ENCODE measurements at places on chromosomes 7 and 10.

DNA sequence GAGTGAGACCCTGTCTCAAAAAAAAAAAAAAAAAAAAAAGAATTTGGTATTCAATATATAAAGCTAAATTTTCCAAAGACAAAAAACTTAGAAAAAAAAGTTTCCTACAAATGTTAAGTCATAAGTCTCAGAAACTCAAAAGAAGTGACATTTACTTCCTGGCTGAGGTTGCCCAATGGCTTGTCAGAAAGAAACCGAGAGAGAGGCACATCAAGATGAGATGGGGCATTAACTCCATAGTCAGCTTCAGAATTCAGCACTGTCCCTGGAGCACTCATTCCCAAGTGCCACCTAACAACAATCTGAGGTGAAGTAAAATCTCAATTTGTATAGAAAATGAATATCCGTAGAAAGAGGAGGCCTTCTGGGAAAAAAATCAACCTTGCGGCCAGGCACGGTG lies 6.8 kb upstream of the SPOCK2 start:
- DNase-seq: no peak

DNA sequence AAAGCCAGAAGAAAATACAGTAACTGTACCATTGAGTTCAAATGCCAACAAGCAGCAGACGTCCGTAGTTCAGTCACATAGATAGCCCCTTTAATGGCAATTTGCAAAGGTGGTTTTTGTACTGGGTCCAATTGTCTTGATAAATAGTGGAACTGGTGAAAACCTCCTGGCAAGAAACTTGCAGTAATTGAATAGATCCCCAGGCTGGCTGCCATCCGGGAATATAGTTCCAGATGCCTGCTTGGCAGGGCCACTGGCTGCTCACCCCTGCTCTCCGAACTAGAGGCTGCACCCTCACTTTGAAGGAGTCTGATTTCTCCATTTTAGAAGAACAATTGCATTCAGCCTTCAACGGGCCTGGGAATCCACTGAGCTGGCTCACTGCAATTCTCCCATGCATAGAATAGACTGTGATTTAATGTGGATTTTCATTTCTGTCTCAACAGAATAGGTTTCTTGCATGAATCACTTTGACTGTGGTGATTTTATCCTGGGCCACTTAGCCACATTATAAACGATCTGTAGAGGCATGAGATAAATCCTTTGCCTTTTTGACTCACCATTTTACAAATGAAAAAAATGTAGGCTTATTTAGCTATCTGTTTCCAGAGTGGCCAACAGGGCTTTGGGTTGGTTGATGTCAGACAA lies 35.9 kb upstream of the ELMO1 start:
- no peak for DNase-seq

GRCh38 chr10:132390921-132391675 lies 5.9 kb upstream of the PWWP2B start:
- DNase-seq: no peak

- DNase-seq: no peak
Observed at GRCh38 chr7:33903791-33904680, 1.3 kb upstream of the BMPER start.

DNA sequence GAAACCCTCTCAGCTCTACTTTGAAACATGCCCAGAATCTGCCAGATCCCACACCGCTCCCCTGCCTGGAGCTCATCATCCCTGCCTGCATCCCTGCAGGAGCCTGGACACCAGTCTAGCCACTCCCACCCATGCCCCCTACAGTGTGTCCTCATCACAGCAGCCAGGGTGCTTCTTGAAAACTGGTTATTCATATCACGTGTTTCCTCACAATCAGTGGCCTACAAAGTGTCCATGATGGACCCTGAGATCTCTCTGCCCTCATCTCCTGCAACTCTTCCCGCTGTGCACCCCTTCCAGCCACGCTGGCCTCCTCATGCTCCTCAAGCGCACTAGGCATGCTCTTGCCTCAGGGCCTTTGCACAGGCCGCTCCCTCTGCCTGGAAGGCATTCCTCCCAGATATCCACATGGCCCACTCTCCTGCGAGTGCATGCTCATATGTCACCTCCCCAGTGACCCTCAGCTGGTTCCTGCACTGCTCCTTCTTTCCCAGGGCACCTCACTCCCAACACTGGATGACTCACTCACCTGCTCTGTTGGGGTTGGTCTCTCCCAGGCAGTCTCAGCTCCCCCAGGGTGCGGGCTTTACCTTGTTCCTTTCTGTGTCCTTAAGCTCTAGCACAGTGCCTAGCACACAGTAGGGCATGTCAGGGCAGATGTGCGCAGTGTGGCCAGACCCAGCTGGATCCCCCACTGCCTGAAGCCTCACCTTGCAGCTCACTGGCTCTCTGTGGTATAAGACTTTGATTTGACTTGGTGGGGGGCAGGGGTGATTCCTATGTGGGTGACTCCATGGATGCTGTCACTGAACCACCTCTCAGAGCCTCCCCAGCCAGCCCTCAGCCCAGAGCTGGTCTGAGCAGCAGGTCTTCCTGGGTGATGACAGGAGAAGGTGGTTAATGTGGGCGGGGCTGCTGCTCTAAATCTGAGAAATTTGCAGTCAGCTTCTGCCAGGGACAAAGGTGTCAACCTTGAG lies 37.3 kb downstream of the CDH23 start:
- DNase-seq: no peak

- DNase-seq: peak; percentile 17
Observed at GRCh38 chr10:89414879-89415821, 782 bp downstream of the IFIT5 start.

DNA sequence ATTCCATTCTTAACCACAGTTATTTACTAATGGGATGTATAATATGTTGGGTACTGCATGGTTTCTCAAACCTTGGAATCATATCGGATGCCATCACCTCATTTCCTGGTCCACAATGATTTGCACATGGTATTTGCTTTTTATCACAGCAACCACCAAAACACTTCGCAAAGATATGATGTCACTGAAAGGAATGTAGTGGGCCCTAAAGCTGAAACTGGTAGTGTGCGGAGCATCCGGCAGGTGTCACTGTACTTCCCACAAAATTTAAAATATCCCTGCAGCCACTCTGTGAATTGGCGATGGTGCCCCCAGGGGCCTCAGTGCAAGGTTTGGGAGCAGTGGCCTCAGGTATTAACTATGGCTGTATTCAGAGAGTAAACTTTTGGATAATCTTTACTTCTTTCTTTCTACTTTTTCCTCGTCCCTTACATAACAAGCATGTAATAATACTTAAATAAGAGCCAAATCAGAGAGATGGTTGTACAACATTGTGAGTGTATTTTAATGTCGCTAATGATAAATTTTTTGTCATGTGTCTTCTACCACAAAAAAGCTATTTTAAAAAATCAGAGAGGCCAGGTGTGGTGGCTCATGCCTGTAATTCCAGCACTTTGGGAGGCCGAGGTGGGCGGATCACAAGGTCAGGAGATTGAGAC lies 66.2 kb downstream of the FAM241B start:
- DNase-seq: no peak

- DNase-seq: no peak
Observed at GRCh38 chr7:88226886-88227516, 7.2 kb upstream of the SRI start.

DNA sequence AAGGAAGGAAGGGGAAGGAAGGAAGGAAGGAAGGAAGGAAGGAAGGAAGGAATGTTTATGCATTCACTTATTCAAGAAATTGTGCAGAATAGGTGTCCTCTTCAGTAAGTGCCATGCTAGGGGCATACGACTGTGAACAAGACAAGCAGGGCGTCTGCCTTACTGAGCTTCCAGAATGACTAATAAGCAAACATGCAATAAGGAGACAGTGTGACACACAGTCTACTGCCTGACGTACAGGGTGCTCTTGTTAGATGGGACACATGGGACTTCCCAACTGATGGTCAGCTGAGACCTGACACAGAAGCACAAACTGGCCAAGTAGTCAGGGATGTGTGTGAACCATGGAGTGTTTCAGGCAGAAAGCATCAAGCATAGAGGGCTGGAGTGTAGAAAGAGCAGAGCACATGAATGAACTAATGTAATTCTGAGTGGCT lies 18.2 kb downstream of the DNAJC12 start:
- DNase-seq: no peak

GRCh38 chr10:67127441-67127840 lies 201.6 kb downstream of the LRRTM3 start:
- no peak for DNase-seq

GRCh38 chr7:93402944-93403343 lies 170.8 kb downstream of the VPS50 start:
- DNase-seq: no peak

GRCh38 chr7:69962186-69963065 lies 364.2 kb downstream of the AUTS2 start:
- DNase-seq: no peak

DNA sequence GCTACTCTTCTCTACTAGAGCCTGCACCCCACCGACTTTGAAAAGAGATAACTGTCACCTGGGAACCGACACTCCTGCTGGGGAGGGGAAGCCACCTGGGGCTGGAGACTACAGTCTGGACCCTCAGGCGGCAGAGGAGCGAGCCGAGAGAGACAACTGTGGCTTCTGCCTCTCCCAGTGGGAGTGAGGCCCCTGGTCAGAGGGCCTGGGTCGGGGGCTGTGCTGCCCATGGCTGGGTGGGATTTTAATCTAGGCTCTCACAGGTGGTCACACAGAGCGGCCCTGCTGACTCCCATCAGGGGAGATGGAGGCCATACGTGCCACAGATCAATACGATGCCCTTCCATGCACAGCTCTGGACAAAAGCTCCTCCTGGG lies 372.1 kb downstream of the DNAJB6 start:
- DNase-seq: no peak

GRCh38 chr10:52742731-52743130 lies 29.9 kb downstream of the MBL2 start:
- DNase-seq: no peak

DNA sequence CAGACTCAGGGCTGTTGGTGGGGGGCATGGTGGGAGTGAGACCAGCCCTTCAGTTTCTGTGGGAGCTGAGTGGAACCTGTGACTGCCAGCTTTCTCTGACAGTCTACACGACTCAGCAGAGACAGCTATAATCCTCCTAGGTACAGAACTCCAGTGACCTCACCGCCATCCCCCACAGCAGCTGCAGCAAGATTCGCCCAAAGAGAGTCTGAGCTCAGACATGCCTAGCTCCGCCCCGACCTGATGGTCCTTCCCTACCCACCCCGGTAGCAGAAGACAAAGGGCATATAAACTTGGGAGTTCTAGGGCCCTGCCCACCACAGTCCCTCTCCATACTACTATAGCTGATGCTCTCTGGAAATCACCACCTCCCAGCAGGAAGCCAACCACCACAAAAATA lies 500.1 kb downstream of the ETV1 start:
- DNase-seq: no peak

DNA sequence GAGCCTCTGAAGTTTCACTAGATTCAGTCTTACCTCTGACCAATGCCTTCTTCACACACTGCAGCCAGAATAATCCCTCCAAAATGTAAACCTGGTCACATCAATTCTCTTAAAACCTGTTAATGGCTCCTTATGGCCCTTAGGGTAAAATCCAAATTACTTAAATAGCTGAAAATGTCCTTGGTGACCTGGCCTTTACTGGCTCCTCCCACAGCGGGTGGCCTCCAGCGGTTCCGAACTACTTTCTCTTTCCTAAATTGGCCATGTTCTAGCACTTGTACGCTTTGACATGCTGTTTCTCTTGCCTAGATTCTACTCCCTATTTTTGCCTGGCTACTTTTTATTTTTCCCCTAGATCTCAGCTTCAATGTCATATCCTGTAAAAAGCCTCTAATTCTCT lies 36.1 kb downstream of the AGK start:
- DNase-seq: no peak

DNA sequence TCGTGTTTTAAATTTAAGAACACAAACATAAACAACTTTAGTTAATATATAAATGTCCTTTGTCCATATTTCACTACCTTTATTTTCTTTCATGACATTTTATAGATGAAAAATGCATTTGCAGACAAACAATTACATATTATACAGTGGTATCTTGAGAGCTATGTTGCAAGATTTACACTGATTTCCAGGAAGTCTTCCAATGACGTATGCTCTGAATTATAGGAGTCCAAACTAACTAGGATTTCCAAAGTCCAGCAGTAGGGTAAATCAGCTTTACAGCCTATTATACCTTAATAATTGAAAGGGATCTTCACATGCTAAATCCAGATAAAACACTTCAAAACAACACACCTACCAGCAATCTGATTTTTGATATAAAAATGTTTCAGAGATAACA lies 69.4 kb downstream of the HYCC1 start:
- DNase-seq: no peak

- no peak for DNase-seq
Observed at GRCh38 chr10:132207536-132208461, 21.1 kb downstream of the DPYSL4 start.

GRCh38 chr7:6022707-6023106 lies 8.5 kb upstream of the ANKRD61 start:
- DNase-seq: no peak

DNA sequence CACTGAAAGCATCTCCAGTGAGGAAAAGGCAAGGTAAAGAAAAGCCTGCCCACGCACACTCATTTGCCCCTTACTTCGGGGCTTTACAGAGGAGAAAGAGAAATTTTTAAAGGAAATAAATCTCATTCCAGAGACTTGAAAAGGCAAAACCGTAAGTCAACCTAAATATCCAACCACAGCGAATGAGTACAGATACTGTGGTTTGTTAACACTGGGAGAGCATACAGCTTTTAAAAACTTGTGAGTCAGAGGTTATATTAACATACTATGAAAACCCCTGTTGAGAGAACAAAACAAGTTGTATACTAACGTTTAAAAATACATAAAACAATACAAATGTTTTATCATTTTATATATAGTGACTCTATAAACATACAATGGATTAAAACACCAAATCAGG lies 28.6 kb upstream of the ST7 start:
- no peak for DNase-seq

DNA sequence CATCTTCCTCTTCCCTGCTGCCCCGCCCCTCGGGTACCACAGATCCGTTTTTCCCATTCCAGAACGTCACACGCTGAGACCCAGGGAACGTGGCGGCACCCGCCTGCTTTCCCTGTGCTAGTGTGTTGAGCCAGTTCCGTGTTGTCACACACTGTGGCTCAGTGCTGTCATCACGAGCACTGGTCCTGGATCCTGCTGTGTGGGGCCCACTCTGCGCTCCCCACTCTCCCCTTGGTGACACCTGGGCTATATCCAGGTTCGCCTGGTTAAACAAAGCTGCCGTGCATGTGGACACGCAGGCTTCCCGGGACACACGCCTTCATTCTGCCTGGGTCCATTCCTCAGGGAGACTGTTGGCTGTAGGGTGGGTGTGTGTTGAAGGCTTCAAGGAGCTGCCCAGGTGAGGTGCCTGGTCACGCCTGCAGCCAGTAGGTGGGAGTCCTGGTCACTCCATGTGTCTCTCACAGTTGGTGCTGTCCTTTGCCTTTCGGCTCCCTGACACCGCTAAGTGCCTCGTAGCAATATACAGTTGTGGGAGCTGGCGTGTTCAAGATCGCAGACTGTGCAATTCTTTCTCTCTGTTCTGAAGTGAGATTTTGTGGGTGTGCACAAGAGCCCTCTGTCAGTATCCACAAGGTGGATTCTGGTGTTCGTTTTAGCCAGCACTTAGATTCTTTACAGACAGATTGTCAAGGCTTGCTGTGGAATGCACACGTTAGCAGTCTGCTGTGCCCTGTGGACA lies 88.6 kb downstream of the INPP5A start:
- DNase-seq: no peak

GRCh38 chr10:29067161-29067560 lies 221.7 kb upstream of the LYZL1 start:
- no peak for DNase-seq

GRCh38 chr7:3289996-3290395 lies 11.1 kb upstream of the SDK1 start:
- no peak for DNase-seq

GRCh38 chr7:10612950-10613349 lies 360.7 kb upstream of the PHF14 start:
- no peak for DNase-seq

- DNase-seq: no peak
Observed at GRCh38 chr10:101380353-101381017, 26.5 kb downstream of the BTRC start.

Measured in activated T-helper 1 cell treated with anti-CD3 and anti-CD28 coated beads, Interleukin-2, amount 50 U/mL, for 16 hours (primary cell).